ENCODE measurements at places on chromosomes 16 and 17.

DNA sequence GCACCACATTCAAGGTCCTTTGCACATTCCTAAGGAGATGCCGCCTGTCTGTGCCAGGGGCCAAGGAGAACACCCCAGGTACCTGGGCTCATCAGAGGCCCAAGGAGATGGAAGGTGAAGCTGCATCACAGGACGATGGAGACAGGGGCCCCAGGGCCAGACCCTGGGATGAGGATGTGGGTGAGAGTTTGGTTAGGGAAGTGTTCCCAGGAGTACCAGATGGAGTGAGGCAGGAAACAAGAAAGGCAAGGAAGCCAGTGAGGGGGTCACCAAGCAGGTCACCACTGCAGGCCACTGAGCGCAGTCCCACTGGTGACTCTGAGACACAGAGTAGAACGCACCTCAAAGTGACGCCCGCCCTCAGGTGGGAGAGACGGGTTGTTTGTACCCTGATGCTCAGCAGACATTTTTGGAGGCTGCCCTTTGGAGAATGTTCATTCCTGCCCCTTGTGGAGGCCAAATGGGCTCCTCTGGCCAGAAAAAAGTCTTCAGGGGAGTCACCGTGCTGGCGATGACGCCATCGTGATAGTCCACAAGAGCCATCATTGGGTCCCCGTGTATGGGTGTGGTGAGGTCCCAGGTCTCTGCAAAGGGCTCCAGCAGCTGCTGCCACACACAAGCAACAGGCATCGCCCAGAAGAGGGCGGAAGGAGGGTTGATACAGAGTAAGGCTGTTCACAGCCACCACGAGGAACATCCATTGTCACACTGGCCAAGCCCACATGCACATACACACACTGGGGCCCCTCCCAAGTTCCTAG, 57.5 kb downstream of the BEAN1 start:
- DNase-seq = no peak

GRCh38 chr17:2331303-2331702, 5.0 kb downstream of the TSR1 start:
- DNase-seq = no peak

GRCh38 chr16:73339821-73340220, 291.9 kb upstream of the ZFHX3 start:
- DNase-seq = no peak

GRCh38 chr16:68644715-68645493, at the start of gene CDH3:
Gene CDH3, plus strand, starts transcription at chr16:68645310. Its CDS starts 70 bp downstream, at chr16:68645380.
- DNase-seq = no peak

GRCh38 chr16:22342082-22342481, 32.3 kb downstream of the CDR2 start:
- no peak for DNase-seq

GRCh38 chr17:52064791-52065211, 93.7 kb downstream of the CA10 start:
- DNase-seq = no peak

GRCh38 chr17:6701719-6702118, 11.4 kb downstream of the SLC13A5 start:
- no peak for DNase-seq
